ENCODE measurements at places on chromosomes 2 and 18.
A peak's percentile ranks its signal among the peaks of the same experiment; 100 is the strongest.

DNA sequence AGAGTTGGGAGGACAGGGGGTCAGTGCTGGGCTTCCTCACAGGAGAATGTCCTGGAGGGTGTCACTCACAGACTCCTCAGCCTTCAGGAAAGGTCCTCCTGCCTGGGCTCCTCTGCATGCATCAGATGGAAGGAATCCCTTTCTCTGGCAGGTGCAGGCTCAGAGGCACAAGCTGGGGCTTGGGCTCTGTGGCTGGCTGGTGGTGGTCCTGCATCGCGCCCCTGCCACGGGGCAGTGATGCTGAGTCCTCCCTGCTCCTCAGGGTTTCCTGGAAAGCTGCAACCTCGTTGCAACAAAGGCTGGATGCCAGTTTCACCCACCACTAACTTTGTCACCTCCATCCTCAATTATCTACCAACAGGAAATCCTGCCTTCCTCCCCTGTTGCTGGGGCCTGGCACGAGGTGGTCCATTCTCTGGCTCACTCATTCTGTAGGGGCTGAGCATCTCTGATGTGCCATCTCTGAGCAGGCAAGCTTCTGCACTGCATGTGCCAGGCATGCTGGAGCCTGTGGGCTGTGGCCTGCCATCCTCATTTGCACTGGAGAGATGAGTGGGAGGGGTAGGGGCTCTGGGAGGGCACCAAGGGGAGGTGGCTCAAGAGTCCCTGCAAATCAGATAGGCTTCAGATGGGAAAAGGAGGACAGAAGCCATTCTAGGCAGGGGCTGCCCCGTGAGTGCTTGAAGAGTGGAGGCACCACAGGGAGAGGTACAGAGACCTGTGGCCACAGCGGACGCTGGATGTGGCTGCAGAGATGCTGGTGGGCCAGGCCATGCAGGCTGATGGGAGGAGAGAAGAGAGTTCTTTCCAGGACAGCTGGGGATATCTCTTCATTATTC is 272.6 kb upstream of the HS6ST1 start:
- no peak for DNase-seq

- DNase-seq: no peak
Measured at GRCh38 chr18:6570581-6571238, 156.0 kb upstream of the L3MBTL4 start.

GRCh38 chr2:8737571-8738175 is 55.8 kb downstream of the ID2 start:
- peak; percentile 38 for DNase-seq

GRCh38 chr18:68040198-68040597 is 523.7 kb upstream of the DSEL start:
- no peak for DNase-seq
